Neural crest cell (in vitro differentiated cells): ENCODE measurements at places on chromosomes 4 and X. TPM values are rescaled to one million over a fixed set of nuclear protein-coding genes. Genes with fewer than 3 reads are reported as not detected.
A peak's percentile ranks its signal among the peaks of the same experiment; 100 is the strongest.

DNA sequence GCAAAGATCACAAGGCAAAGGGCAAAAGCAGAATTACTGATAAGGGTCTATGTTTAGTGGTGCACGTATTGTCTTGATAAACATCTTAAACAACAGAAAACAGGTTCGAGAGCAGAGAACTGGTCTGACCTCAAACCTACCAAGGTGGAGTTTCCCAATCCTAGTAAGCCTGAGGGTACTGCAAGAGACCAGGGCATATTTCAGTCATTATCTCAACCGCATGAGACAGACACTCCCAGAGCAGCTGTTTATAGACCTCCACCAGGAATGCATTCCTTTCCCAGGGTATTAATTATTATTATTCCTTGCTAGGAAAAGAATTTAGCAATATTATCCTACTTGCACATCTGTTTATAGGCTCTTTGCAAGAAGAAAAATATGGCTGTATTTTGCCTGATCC, 51.5 kb downstream of the NPNT start:
- DNase-seq, result no peak

DNA sequence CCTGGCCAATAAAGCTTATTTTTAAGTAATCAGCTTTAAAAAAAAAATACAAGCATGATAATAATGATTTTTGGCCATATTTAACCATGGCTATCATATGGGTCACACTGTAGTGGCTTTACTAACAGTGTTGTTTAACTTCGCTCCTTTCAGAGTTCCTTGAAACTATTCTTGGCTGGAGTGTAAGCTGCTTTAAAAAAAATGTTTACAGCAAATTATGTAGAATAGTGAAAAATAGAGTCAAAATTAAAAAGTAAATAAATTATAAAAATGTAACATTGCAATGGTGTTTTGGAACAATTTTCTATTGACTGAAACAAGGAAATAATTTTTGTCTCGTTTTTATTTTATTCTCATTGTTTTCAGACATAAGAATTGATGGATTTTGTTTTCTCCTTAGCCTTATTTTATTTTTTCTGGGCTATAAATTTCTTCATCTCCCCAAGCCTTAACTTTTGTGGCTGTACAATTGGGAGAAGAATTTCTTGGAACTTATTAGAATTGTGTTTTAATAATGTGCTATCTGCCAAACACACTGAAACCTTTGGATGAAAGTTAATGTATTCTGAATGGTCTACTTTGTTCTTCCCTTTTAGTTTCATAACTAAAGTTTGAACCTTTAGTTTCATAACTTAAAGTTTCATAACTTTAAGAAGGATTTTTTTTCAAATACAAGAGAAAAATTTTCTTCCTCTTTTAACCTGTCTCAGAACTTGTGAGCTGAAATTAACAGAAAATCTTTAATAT, 182.0 kb downstream of the ARHGAP24 start:
- no peak for DNase-seq

DNA sequence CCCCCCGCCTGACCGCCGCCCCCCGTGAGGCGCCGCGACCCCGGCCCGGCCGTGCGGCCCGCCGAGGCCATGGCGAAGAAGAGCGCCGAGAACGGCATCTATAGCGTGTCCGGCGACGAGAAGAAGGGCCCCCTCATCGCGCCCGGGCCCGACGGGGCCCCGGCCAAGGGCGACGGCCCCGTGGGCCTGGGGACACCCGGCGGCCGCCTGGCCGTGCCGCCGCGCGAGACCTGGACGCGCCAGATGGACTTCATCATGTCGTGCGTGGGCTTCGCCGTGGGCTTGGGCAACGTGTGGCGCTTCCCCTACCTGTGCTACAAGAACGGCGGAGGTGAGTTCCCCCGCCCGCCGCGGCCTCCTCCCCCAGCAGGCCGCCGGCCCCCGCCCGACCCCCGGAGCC, 780 bp downstream of the SLC6A8 start:
- no peak for DNase-seq

Gene ZNF711
- total RNA-seq, result 23.1 and 24.0 TPM in 2 replicates

Gene ACOX3
- total RNA-seq, result 16.6 and 24.6 TPM in 2 replicates

Gene PPEF2
- 0.09 TPM in 1 of 2 replicates, not detected in the other for total RNA-seq

- no peak for DNase-seq
Observed at GRCh38 chr4:40837094-40837870, 87.5 kb downstream of the NSUN7 start.

GRCh38 chr4:95857761-95858160, 17.9 kb downstream of the PDHA2 start:
- DNase-seq, result no peak

DNA sequence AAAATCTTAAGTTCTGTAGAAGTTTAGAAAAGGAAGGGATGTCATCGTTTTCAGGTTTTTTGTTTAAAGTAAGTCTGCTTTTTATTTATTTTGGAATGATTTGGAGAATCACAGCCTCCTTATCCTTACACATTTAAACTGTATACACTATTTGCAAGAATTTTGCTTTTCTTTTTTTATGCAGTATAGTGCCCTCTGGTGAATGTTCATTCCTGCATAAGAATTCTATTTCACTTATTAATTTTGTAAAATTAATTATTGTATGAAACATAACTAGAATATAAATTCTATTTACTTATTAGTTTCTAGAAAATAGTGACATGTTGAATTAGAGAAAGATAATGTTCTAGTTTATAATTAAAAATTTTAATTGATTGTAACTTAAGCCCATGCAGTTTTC, 44.6 kb downstream of the DACH2 start:
- DNase-seq, result no peak

GRCh38 chrX:111823128-111823527, 52.9 kb upstream of the TRPC5OS start:
- peak; percentile 35 for DNase-seq

Gene CCNA2
- 85.2 and 85.3 TPM in 2 replicates for total RNA-seq

DNA sequence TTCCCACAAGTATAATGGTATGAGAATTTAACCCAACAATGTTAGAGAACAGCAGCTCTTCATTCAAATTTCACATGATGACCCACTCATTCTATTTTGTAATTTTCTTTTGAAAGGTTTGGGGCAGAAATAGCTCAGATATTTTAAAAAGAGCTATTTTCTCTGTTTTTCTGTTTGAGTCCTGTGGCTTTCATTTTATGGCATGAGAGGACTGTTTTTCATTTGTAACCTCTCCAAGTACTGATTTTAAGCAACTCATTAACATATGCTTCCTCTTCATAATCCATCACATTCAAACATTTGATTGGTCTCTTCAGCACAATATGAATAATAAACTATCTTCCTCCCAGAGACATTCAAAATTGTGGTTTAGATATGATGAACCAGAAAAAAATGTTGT, 129.0 kb upstream of the TEX13A start:
- DNase-seq, result no peak

DNA sequence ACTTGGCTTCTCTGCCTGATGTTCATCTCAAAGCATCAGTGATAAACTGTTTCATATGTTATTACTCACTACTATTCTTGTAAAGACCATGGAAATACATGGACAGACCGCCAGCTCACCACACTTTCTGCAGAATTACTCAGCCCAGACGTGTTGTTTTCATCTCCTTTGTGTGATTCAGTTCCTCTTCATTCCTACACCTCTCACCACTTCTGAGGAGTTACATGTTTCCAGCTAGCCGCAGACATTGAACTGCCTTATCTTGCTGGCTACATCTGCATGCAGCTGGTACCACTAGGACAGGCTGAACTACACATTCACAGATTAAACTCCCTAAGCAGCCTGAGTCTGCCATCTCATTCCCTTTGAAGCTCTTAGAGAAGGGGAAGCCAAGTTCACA, 443.2 kb upstream of the FGF16 start:
- no peak for DNase-seq

DNA sequence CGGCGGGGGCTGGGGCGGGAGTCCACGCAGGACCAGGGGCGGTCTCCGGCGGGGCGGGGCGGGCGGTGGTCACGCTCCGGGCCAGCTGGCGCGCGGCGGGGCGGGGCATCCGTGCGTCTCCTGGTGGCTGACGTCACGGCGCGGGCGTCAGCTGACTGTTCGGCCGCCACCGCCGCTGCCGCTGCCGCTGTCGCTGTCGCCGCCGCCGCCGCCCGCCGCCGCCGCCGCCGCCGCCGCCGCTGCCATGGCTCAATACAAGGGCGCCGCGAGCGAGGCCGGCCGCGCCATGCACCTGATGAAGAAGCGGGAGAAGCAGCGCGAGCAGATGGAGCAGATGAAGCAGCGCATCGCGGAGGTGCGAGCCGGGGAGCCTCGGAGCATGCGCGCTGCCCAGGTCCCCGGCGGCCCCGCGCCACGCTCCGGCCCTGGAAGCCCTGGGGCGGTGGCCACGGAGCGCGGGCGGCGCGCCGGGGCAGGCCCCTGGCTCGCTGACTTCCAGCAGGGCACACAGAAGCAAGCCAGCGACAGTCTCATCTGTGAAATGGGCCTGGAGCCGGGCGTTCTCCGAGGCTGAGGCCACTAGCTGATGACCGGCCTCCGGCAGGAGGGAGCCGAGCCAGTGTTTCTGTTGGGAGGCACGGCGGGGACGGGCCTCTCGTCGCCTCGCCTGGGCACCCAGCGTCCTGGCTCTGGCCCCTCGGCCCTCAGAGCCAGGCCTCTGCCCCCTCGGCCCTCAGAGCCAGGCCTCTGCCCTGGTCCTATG, at the start of gene FAM50A:
Gene FAM50A (plus strand): TSS at position 150 of the 763 bp plus-strand sequence. CDS start 95 bp downstream, at position 245.
- peak; percentile 50 for DNase-seq

DNA sequence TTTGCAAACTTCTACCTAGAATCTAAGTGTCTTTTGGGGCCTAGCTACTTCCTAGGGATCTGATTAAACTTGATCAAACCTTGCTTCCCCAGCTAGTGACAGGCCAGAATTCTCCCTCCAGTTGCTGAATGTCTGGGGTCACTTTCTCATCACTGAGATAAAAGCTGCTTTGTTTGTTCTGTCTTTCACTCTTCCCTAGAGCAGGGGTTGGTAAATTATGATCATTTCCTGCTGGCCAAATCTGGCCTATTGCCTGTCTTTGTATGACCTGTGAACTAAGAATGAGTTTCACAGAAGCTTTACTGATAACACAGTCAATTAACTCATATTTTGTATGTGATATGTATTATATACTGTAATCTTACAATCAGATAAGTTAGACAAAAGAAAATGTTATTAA, 157.8 kb upstream of the AADAT start:
- no peak for DNase-seq

Gene PDE6B
- total RNA-seq, result 3.4 and 4.1 TPM in 2 replicates

GRCh38 chr4:144589512-144589911, 56.4 kb upstream of the HHIP start:
- no peak for DNase-seq

Gene GC
- not detected in 2 replicates for total RNA-seq
